Foreskin fibroblast (primary cell): ENCODE measurements at places on chromosomes 6 and 20.
A peak's percentile ranks its signal among the peaks of the same experiment; 100 is the strongest.

DNA sequence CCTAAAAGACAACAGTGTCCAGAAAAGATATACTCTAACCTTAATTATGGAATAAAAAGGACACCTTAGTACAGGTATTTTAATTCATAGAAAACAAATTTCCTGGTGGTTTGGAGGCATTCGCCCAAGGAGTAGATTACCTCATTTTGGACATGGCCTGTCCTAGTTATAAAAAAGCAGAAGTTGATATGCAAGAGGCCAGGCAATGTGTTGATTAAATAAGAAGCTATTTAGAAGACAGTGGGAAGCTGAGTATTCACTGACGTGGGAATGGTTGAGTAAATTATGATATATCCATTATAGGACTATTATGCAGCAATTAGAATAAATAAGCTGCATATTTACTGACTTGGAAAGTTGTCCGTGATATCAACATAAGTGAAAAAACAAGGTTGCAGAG lies 314.9 kb downstream of the ALDH8A1 start:
- no peak for DNase-seq

DNA sequence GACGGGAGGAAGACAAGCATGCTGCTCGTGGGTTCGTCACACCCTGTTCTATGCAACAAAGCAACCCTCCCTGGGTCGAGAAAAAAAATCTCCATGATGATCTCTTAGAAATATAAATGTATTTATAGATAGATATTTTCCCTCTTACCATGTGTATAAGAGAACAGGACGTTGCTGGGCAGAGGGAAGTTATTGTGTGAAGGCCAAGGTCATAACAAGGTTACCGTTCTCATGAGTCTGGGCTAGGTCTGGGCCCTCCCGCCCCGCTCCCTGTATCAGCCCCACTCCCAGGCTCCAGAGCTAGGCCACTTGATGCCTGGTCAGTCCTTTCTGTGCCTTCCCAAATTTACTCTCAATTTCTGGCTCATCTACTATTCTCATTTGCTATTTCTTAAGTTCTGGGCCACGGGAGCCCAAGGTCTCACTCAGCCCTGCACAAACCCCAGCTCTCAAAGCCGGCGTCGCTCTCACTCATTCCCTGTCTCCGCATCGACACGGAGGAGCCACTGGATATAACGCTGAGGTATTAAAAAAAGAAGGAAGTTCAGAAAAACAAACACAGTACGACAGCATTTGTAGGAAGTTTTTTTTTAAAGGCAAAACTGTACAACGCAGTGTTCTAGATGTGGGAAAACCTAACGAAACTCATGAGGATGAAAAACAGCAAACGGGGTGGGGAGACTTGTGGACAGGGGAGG lies 96.8 kb downstream of the PSMG4 start:
- peak; percentile 57 for DNase-seq

DNA sequence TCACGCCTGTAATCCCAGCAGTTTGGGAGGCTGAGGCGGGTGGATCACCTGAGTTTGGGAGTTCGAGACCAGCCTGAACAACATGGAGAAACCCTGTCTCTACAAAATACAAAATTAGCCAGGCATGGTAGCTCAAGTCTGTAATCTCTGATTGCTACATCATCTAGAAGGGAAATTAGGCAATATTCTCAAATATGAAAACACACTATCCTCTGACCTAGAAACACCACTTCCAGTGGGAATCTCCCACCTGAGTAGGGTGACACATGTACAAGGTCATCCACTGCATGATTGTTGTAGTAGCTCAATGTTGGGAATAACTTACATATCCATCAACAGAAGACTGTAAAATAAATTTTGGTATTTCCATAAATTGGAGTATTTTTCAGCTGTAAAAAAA lies 19.1 kb upstream of the SIRPD start:
- DNase-seq, result no peak

DNA sequence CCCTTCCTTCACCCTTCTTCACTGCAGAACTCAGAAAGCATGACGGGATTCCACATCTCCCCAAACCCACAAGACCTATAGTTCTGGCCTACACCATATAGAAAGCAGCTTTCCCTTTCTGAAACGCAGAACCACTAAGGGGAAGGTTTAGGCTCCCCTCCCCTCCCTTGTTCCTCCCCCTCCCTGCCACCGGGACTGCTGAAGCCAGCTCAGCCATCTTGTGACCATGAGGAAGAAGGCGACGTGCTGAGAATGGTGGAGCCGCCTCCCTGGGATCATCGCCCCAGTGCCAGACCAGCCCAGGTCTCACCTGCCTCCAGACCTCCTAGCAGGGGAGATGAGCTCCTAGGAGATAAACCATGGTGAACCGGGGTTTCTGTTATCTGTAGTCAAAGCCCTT lies 19.6 kb downstream of the SERPINB6 start:
- DNase-seq, result no peak

DNA sequence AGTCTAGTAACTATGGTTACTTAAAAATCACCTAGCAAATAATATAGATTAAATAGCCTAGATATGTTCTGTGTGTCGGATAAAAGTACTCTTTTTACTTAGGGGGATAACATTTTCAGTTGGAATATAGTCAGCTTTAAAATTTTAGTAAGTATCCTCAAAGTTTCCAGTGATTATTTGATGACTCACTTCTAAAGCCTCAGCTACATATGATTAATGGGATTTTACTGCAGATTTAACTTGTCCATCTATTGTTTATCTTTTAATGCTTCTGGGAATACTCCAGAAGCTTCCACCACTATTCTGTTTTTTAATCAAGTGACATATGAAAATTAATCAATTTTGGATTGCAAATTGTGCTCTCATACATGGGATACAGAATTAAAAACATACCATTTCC lies 8.7 kb upstream of the TENT5A start:
- DNase-seq, result no peak

DNA sequence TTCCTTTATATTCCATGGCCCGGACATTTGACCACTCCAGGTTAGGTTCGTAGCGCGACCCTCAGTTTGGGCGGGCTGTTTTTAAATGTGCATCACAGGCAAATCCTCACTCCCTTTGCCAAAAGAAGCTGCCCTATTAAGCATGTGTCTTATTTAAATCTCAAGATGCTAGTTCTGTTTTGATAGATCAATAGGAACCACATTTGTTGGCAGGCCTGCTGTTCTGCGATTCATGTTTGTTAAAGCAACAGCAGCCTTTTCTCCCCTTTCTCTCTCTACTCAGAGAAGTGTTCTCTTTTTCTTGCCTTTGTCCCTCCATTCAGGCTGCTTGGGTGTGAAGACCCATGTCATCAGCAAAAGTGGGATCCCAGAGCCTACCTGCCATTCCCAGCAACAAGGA lies 212.0 kb upstream of the SSTR4 start:
- DNase-seq, result peak; percentile 15

DNA sequence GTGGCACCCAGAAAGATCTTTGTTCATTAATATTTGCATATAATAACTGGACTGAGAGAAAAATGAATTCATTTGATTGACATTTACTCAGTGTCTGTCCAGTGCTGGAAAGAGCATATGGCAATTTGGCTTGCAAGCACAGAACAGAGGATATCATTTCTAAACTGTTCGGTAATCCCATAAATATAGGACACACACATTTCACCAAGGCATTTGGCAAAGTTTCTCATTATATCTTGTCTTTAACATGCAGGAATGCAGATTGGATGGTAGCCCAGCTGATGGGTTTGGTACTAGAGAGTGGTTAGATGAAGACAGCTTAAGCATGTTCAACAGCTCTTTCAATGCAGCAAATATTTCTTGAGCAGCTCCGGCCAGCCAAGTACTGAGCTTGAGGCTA lies 259.2 kb downstream of the PRKN start:
- DNase-seq, result peak; percentile 39

- DNase-seq, result no peak
These were observed 628 bp downstream of the NKAIN4 start for GRCh38 chr20:63253438-63254231.

- DNase-seq, result no peak
These were observed 13.6 kb downstream of the POU3F2 start for GRCh38 chr6:98847779-98848538.

- peak; percentile 72 for DNase-seq
These were observed 71.5 kb downstream of the HFE start for GRCh38 chr6:26158581-26159356.

GRCh38 chr6:3587660-3588059 lies 130.8 kb upstream of the SLC22A23 start:
- DNase-seq, result no peak

DNA sequence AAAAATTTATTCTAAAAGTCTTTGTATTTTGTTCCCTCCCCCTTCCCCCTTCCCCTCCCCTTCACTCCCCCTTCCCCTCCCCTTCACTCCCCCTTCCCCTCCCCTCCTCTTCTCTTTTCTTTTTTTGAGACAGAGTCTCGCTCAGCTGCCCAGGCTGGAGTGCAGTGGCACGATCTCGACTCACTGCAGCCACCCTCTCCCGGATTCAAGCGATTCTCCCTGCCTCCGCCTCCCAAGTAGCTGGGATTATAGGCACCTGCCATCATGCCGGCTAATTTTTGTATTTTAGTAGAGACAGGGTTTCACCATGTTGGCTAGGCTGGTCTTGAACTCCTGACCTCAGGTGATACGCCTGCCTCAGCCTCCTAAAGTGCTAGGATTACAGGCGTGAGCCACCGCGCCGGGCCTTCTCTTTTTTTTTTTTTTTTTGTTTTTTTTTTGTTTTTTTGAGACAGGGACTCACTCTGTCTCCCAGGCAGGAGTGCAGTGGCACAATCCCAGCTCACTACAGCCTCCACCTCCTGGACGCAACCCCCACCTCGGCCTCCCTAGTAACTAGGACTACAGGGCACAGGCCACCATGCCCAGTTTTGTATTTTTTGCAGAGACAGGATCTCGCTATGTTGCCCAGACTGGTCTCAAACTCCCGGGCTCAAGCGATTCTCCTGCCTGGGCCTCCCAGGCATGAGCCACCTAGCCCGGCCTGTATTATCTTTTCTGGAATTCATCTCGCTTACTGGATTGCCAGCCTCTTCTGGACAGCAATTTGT lies 1.1 kb upstream of the AFG1L start:
- DNase-seq, result no peak

GRCh38 chr6:83889621-83890020 lies 30.1 kb downstream of the CYB5R4 start:
- DNase-seq, result no peak

GRCh38 chr6:83893024-83893423 lies 33.5 kb downstream of the CYB5R4 start:
- no peak for DNase-seq

DNA sequence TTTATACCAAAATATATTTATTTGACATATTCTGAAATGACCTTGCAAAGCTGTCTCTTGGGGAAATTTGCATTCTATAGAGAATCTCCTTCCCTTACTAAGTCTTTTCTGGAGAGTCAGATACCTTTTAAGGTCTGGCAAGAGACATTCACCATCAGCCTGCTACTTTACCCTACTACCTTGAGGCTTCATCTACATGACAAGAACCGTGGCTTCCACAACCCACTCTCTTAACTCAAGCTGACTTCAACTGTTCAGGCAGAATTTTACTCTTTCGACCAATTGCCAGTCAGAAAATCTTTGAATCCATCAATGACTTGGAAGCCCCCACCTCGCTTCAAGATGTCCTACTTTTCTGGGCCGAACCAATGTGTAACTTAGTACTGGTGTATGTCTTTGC lies 314.2 kb downstream of the LAMA2 start:
- no peak for DNase-seq

DNA sequence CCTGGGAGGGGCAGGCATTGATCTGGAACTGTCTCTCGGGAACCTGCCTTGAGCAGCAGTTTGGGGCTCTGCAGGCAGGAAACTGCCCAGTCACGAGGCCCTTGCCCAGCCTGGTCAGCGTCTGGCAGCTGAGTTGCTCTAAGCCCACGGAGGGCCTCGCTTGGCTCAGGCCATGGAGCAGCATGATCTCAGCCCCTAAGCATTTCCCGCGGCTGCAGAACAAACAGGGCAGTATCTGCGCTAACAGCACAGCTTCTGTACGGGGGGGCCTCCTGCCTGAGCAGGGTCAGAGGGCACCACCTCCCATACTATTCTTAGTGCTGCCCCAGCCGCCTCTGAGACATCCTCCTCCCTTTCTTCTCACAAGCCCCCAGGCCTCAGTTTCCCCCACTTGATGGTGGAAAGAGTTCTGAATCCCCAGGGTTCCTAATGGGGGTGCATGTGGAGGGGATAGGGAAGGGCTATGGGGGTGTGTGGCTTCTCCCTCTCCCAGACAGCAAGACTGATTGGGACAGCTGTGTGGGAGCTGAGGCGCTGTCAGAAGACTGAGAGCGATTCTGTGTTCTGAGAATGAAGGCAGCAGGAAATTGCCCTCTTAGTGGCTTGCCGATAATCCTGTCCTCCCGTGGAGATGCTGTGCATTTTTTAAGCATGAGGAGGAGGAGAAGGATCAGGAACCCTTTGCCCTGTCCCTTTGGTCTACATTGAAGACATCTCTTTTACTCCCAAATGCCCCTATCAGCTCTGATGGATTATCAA lies 46.4 kb downstream of the MOCS1 start:
- DNase-seq, result peak; percentile 97

DNA sequence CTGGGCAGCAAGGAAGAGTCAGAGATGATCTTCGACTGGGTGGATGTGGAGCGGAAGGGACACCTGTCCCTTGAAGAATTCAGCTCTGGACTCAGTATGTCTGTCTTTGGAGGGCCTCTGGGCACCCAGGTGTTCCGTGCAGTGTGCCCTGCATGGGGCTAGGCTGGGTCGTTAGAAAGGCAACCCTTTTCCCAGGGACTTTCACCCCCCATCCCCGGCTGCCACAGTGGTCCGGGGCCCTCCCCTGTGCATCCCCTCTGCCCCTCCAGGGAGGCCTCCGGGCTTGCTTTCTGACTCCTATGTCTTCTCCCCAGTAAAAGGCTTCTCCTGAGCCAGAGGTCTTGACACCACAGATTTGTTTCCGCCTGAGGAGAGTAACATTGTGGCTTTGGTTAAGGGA lies 16.2 kb downstream of the RAB44 start:
- DNase-seq, result no peak

DNA sequence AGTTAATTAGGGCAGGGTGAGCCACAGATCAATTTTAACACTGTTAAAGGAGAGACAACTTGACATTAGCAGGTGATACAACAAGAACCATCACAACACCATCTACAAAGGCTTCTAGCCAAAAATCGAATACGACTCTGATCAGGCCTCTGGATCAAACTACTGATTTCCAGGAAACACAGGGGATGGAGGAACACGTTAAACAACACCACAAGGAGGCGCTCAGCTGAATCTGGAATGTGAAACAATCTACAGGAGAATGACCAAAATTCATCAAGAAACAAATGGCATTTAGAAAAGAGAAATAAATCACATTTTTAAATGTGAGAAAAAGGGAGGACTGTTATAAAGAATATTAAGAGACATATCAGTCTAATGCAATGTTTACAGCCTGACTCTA lies 13.5 kb upstream of the MAFB start:
- no peak for DNase-seq

DNA sequence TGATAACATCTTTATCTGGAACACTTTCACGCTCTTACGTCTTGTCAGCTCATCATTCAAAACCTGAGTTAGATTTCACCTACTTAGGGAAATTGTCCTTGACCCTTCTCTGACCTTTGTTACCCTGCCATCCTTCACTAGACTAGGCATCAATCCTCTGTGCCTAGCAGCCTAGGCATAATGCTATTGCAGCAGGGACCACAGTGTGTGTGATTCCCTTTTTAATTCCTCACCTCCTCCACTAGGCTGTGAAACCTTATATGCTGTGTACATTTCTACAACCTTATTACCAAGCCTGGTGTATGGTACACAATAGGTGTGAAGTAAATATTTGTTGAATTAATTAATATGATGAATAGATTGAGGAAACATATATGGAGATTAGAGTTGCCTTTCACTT lies 66.7 kb upstream of the DEFB112 start:
- no peak for DNase-seq

GRCh38 chr20:46631212-46631869 lies 19.9 kb downstream of the SLC13A3 start:
- DNase-seq, result peak; percentile 63

- DNase-seq, result peak; percentile 70
These were observed 15.8 kb downstream of the CGA start for GRCh38 chr6:87078983-87079616.
